ENCODE measurements at places on chromosomes 1 and 21. TPM values are rescaled to one million over a fixed set of nuclear protein-coding genes. Genes with fewer than 3 reads are reported as not detected.

DNA sequence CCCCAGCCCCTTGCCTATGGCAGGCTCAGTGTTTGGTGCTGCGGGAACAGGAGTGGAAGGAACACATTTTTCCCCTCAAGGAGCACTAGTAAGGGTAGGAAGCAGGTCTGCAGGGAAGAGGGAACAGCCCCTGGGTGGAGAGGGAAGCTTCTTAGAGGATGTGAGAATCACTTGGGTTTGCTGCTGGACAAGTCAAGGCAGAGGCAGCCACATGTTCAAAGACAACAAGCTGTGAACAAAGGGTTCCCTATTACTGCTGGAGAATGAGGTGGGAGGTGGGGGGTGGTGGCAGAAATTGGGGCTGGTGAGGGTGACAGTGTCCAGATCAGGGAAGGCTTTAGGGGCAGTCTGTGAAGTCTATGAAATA lies 24.8 kb upstream of the CITED4 start:
- DNase-seq = no peak
- H3K4me3 ChIP-seq = no peak overlapping the region
- H3K27me3 ChIP-seq = no peaks in the 10 kb centered on the region
- H3K36me3 ChIP-seq = no peaks in the 10 kb centered on the region
- no peak overlapping the region for H3K27ac ChIP-seq

GRCh38 chr1:17531682-17532487 lies 7.6 kb upstream of the ARHGEF10L start:
- no peak overlapping the region for H3K4me3 ChIP-seq
- H3K27ac ChIP-seq = peak overlapping the region; percentile 84
- no peaks in the 10 kb centered on the region for H3K27me3 ChIP-seq
- peak; percentile 97 for DNase-seq
- no peaks in the 10 kb centered on the region for H3K36me3 ChIP-seq

DNA sequence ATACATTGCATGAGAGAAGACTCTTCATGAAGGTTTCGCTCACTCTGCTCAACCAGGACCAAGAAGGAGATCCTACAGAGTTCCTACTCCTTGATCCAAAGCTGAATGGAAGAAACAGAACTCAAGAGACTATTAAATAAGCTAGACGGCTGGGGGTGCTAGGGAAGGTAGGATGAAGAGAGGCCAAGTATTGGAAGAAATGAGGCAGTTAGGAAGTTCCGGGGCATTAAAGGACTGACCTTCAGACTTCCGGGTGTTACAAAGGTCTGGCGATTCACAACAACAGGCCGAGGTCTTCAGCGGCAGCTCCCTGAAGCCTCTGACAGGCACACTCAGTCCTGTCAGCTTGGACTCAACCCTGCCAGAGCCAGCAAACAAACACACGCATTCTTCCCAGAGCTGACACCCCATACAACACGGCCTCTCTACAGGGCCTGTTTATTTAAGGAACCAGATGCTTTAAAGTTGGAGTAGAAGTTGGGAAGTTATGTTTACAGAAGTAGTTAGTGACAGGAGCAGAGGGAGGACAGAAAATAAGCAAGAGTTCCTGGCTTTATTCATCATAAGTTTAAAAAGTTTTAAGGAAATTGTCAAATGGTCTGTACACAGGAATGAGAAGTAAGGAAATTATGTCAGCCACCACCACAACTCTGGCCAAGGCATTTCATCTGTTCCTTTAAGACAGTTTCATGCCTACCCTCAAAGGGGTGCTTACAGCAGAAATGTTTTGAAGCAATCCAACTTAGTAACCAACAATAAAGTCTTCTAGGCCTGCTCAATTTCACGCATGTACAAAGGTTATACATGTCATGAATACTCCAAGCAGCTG lies 4.7 kb downstream of the SORT1 start:
- peak overlapping the region; percentile 87 for H3K27ac ChIP-seq
- H3K27me3 ChIP-seq = no peaks in the 10 kb centered on the region
- peak overlapping the region; percentile 19 for H3K4me3 ChIP-seq
- DNase-seq = peak; percentile 87

- no peak overlapping the region for H3K4me3 ChIP-seq
- H3K27ac ChIP-seq = no peak overlapping the region
- H3K36me3 ChIP-seq = no peaks in the 10 kb centered on the region
- H3K27me3 ChIP-seq = no peaks in the 10 kb centered on the region
These were observed 11.7 kb downstream of the SELL start for GRCh38 chr1:169699707-169700106.

FCGR3A gene
- total RNA-seq = 14.4 TPM

DNA sequence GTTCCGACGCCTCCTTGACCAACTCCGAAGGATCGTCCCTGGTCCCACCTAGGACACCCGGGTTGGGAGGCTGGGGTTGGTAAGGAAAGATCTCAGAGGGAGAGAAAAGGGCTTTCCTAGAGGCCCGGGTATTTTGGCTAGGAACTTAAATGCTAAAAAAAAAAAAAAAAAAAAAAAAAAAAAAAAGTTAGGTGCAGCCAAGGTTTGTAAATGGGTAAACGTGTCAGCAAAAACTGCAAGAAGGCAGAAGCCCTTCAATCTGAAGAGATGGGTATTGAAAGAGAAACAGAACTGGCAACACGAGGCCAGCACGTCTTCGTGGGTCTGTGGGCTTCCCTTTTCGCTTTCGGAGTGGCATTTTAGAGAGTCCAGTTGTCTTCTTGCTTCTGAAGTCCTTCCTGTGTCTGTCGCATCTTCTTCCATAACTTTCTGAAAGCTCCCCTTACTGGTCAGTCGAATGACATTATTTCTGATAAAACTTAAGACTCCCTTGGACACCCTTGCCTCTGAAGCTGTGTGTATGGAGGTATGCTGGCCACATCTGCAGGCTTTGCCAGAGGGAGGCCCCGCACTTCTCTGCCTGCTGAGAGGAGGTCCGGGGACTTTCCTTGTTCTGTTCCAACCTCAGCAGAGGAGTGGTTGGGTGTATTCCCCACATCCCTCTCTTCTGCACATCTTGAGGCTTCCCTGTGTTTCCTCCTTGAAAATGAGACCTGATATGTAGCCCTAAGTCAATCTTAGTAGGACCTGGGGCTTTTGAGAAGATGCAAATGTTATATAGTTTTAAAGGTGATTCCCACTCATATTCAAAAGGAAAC lies 745 bp downstream of the RCSD1 start:
- no peaks in the 10 kb centered on the region for H3K27me3 ChIP-seq
- peak overlapping the region; percentile 45 for H3K4me3 ChIP-seq
- H3K36me3 ChIP-seq = no peaks in the 10 kb centered on the region
- no peak for DNase-seq

DNA sequence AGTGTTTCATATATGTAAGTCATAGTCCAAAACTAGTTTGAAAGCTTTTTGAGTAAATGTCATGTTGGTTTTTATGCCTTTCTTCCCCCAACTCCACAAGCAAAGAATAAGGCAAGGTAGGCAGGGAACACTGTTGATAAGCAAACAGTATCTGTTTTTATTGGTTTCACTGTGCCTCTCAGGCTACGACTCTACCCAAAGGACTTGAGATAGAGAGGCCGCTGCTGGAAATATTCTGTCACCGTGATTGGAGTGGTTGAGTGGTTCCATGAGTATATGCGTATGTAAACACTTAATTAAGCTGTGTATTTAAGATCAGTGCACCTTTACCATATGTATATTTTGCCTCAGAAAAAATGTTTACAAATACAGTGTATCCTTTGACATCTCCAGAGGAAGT lies 138.1 kb upstream of the KIF26B start:
- H3K36me3 ChIP-seq = no peaks in the 10 kb centered on the region
- no peak overlapping the region for H3K4me3 ChIP-seq
- DNase-seq = no peak
- no peaks in the 10 kb centered on the region for H3K4me1 ChIP-seq
- no peaks in the 10 kb centered on the region for H3K27me3 ChIP-seq

LRP8 gene
- 1.2 TPM for total RNA-seq

GRCh38 chr1:41355356-41355755 lies 5.9 kb upstream of the FOXO6 start:
- no peak overlapping the region for H3K27ac ChIP-seq
- H3K4me1 ChIP-seq = peaks cover 30% of the 10 kb centered on the region
- no peak for DNase-seq
- H3K27me3 ChIP-seq = no peaks in the 10 kb centered on the region

SPRR2D gene
- total RNA-seq = not detected

DNA sequence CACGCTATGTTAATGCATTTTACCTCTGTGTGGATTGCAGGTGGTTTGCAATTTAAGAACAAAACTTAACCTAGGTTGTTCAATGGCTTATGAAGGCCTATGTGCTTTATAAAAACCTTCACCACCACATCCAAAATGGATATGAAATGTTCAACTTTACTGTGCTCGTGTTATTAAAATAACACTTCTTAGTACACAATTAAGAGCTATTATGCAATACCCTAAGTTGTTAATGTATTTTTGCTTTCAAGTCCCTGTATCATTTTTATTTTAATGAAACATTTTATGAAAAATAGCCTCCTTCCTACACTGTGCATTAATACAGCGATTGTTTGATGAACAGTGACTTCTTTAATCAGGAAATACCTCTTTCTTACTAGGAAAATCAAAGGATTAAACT lies 12.0 kb downstream of the NCAM2 start:
- no peak overlapping the region for H3K4me3 ChIP-seq
- no peaks in the 10 kb centered on the region for H3K4me1 ChIP-seq
- DNase-seq = no peak
- H3K36me3 ChIP-seq = no peaks in the 10 kb centered on the region

HPDL gene
- 0.95 TPM for total RNA-seq

GRCh38 chr21:14451546-14451945 lies 68.6 kb upstream of the HSPA13 start:
- no peaks in the 10 kb centered on the region for H3K27me3 ChIP-seq
- DNase-seq = no peak
- no peaks in the 10 kb centered on the region for H3K4me1 ChIP-seq
- no peak overlapping the region for H3K4me3 ChIP-seq

DNA sequence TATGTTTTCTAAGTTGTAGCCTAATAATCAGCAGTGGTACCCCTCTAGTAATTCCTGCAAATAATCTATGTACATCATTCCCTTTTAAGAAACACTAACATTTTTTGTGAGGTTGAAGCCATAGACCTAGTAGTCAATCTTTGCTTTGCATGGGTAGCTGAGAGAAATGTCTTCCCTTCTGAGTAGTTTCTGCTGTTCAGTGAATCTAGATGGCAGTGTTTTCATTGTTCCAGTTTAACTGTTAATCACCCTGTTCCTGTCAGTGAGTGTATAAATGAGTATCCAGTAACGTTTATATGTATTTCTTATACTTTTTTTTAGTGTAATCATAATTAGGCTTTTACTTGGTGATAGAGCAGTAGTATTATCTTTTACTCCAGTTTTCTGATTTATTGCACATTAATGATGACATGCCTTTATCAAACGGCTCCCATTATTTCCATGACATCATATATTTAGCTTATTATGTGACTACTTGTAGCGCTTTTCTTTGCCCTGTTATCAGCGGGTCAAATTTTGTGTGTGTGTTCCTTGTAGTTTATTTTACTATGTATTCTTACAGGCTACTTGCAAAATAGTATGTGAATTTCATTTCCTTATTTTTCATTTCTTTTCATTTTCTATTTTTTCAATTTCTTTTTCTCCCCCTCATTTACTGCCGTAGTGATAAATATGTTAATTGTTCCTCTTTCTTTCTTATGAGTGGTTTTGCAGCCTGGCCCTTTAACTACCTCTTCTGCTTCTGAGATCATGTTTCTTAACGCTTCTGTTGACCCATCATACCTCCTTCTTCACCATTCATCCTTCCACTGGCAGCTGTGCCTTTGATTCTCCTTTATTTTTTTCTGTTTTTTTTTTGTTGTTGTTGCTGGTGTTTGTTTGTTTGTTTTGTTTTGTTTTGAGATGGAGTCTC lies 18.8 kb downstream of the CEP350 start:
- no peak overlapping the region for H3K27ac ChIP-seq
- no peaks in the 10 kb centered on the region for H3K36me3 ChIP-seq
- no peak for DNase-seq
- H3K4me3 ChIP-seq = no peak overlapping the region
- no peaks in the 10 kb centered on the region for H3K27me3 ChIP-seq
- peaks cover 2% of the 10 kb centered on the region for H3K4me1 ChIP-seq

- no peak overlapping the region for H3K27ac ChIP-seq
- H3K27me3 ChIP-seq = peaks cover 17% of the 10 kb centered on the region
- H3K4me1 ChIP-seq = no peaks in the 10 kb centered on the region
- no peak overlapping the region for H3K4me3 ChIP-seq
These were observed 154.8 kb upstream of the VAMP3 start for GRCh38 chr1:7616076-7616832.

GRCh38 chr1:5667513-5668325 lies 324.5 kb downstream of the NPHP4 start:
- peak; percentile 52 for DNase-seq
- H3K27ac ChIP-seq = no peak overlapping the region
- peaks cover 5% of the 10 kb centered on the region for H3K27me3 ChIP-seq
- H3K4me3 ChIP-seq = no peak overlapping the region

DNA sequence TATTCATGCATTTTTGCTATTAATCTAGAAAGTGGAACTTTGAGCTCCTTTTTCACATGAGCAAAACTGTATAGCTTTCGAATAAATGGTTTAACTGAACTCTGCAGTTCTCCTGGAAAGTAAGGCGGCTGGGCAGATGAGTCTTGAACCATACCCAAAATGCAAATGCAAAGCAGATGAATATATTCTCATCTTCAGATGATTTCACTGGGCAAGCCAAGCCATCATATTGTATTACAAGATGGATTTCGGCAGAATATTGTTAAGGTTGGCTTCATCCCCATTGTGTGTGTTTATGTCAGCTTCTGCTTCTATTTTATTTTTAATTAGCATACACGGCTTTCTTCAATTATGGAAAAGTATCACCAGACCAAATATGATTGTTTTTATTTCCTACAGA lies 209.6 kb downstream of the GREM2 start:
- no peak for DNase-seq
- no peak overlapping the region for H3K4me3 ChIP-seq
- H3K27me3 ChIP-seq = no peaks in the 10 kb centered on the region
- no peaks in the 10 kb centered on the region for H3K36me3 ChIP-seq

DNA sequence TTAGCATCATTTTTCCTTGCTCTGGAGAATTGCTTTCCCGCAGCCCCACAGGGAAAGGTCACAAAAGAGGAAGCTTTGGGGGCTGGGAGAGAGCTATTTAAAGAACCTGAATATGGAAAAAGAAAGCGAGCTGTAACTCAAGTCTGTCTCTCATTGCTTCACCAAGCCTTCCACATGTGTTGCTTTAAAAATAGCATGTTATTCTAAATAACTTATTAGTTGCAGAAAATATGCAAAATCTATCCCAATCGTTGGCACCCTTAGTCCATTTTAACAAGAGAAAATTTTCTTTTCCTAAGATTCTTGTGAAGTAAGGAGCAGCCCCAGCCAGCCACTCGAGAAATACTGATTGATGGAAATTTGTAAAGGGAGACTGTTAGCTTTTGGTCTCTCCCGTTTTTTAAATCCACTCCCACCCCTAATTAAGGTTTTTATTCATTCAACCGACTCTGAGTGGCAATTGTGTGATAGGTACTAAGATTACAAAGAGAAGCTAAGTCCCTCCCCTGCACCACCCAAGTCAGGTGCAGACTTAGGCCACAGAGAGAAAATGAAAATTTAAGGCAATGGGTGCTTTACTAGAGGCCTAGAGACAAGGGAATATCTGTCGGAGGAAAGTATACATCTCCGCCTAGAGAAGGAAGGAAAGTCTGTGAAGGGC lies 802 bp downstream of the CYP4X1 start:
- H3K4me3 ChIP-seq = no peak overlapping the region
- no peaks in the 10 kb centered on the region for H3K27me3 ChIP-seq
- H3K36me3 ChIP-seq = no peaks in the 10 kb centered on the region
- no peak for DNase-seq

GRCh38 chr21:45848331-45848730 lies 133.2 kb upstream of the COL6A1 start:
- H3K4me3 ChIP-seq = no peak overlapping the region
- peak overlapping the region; percentile 66 for H3K27ac ChIP-seq
- no peak for DNase-seq
- H3K27me3 ChIP-seq = no peaks in the 10 kb centered on the region

- DNase-seq = no peak
- no peaks in the 10 kb centered on the region for H3K27me3 ChIP-seq
- H3K36me3 ChIP-seq = peaks cover 75% of the 10 kb centered on the region
- no peak overlapping the region for H3K27ac ChIP-seq
These were observed 69.4 kb upstream of the MORC3 start for GRCh38 chr21:36250423-36251075.

Data from sigmoid colon (tissue), 7 donors.